ENCODE measurements at places on chromosomes 12 and 14.

DNA sequence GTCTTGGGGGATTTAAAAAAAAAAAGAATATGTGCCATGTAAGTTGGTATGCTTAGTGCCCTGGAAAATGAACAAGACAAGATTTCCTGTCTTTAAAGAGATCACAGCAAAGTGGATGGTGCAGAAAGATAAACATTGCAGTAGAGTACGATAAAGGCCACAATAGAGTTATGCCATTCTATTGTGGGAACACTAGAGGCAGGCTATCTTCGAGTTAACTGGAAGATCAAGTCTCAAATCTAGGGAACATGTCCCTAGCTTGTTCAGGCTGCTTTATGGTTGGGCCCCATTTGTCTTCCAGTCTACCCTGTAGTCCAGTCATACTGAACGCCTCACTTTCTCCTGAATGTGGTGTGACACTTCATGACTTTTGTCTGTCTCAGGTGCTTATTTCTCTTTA lies 18.7 kb upstream of the CCT2 start:
- no peak for DNase-seq

DNA sequence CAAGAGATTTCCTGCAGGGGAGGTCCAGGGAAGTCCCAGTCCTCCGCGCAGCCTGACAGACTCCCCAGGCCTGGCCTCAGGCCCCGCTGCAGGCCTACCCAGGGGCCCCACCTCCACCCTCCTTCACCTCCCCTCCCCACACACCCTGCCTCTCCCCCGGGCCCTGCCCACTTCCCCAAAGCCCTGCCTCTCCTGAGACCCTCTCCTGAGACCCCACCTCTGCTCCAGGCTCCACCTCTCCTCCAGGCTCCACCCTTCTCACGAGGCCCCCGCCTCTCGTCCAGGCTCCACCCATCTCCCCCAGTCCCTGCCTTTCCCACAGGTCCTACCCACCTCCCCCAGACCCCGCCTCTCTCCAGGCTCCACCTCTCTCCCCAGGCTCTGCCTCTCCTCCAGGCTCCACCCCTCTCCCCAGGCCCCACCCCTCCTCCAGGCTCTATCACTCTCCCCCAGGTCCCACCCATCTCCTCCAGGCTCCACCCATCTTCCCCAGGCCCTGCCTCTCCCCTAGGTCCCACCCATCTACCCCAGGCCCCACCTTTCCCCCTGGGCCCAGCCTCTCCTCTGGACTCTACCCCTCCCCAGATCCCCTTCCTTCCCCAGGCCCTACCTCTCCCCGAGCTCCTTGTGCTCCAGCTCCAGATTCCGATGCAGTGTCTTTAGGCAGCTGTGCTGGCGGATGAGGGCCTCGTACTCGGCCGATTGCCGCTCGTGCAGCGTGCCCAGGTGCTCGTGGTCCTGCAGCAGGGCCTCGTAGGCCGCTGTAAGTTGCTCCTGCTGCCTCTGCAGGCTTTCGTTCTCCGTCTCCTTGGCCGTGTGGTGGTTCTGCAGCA lies 58.8 kb upstream of the GPR68 start:
- no peak for DNase-seq

GRCh38 chr14:101077481-101078074 lies 174.1 kb upstream of the RTL1 start:
- no peak for DNase-seq

- DNase-seq: no peak
Measured at GRCh38 chr14:102752239-102752847, 24.9 kb upstream of the TRAF3 start.

- DNase-seq: no peak
Measured at GRCh38 chr12:10155966-10156365, 16.0 kb downstream of the OLR1 start.

GRCh38 chr14:64089920-64090319 lies 204.3 kb downstream of the ESR2 start:
- no peak for DNase-seq

GRCh38 chr14:65370801-65371248 lies 41.7 kb upstream of the FUT8 start:
- no peak for DNase-seq

- DNase-seq: no peak
Measured at GRCh38 chr12:6329703-6330064, 12.2 kb downstream of the TNFRSF1A start.

DNA sequence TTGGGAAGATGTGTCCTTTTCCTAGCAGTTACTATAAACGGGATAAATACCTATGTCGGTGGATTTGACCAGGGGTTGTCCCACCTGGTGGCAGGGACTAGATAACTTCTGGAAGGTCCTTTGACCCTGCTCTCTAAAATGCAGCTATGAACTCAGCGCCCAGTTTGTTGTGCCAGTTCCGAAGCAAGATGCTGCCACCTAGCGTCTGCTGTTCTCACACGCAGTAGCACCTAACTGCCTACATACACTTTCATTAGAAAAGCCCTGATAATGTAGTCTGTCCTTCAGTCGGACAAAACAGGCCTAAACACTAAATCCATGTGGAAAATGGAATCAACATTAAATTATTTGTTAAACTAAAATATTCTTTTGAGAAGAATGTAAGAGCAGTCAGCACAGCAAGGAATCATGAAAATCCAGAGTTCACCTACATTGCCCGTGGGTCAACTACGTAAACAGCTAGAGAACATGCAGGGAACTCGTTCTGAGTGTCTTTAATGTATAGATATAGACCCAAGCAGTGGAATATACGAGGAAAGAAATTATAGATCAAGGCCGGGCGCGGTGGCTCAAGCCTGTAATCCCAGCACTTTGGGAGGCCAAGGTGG lies 51.1 kb upstream of the CRACR2A start:
- DNase-seq: peak; percentile 48

GRCh38 chr14:75978249-75978731 lies 3.5 kb downstream of the TGFB3 start:
- no peak for DNase-seq

DNA sequence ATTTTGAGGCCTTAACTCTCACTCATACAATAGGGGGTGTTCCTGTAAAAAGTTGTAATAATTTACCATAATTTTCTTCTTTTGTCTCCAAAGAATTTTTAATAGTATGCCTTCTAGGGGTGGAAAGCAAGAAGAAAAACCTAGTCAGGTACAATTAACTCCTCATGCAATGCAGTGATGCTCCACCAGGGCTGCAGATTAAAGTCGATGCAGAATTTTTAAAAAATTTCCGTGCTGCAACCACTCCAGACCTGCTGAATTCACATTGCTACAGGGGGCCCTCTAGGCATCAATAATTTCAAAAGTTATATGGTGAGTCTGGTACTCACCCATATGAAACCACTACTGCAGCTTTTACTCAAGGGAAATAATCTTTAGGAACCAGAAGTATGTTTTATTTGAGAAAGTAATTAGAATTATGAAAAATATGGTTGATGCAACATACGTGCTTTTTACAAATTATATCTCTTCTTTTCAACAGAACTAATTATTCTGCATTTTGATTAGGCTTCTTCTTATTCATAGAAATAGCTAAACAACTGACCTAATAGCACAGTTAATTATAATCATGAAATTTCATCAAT lies 353.2 kb downstream of the BCAT1 start:
- DNase-seq: no peak

DNA sequence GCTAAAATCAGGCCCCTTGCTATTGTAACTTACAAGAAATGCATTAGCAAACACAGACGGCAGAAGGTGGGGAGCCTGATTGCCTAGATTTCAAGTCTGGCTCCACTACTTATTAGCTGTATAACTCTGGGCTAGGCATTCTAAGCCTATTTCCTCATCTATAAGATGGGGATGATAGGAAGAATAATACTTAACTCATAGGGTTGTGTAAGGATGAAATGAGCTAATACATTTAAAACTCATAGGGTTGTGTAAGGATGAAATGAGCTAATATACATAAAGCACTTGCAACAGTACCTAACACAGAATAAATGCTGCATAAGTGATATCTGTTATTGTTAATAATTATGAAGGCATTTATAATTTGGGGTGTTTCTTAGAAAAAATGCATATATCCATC lies 60.1 kb upstream of the DIO2 start:
- no peak for DNase-seq

DNA sequence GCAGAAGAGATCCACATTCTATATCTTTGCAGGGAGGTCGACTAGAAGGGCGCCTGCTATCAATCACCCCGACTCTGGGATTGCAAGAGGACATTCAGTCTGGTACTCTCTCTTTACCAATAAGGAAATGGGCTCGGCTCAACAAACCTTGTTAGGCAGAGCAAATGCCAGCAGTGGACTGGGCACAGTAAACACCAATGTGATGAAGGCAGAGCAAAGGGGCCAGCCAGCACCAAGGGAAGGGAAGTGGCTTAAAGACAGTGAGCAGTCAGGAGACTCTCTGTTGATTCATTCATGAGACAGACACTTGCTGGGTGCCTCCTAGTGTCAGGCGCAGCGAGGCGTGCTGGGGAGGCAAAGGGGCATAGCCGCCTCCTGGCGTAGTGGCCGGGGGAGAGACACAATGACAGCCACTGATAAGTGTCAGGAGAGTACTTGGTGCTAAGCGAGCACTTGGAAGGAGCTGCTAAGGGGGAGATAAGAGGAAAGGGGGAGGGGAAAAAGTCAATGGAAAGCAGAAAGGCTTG lies 34.1 kb downstream of the TMCC3 start:
- DNase-seq: no peak

DNA sequence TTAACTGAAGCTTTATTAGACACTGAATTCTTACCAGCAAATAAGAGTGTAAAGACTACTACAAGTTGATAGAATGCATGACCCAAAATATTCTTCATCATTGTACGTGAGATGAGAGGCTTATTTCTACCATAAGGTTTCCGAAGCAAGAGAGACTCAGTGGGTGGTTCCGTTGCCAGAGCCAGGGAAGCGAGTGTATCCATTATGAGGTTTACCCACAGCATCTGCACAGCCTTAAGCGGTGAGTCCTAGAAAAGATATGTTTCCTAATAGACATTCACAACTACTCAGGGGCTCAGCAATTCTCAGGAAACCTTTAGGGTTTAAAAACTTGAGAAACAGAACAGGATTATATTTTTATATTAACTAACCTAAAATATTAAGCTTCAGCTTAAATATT lies 77.8 kb upstream of the POC1B start:
- DNase-seq: no peak

- DNase-seq: no peak
Measured at GRCh38 chr12:121456551-121456950, 56.6 kb downstream of the RNF34 start.

GRCh38 chr12:108327621-108328344 lies 11.3 kb downstream of the CMKLR1 start:
- no peak for DNase-seq

GRCh38 chr12:24643120-24644119 lies 305.5 kb downstream of the BCAT1 start:
- DNase-seq: no peak

- DNase-seq: no peak
Measured at GRCh38 chr14:75650253-75651058, 10.2 kb downstream of the ERG28 start.

DNA sequence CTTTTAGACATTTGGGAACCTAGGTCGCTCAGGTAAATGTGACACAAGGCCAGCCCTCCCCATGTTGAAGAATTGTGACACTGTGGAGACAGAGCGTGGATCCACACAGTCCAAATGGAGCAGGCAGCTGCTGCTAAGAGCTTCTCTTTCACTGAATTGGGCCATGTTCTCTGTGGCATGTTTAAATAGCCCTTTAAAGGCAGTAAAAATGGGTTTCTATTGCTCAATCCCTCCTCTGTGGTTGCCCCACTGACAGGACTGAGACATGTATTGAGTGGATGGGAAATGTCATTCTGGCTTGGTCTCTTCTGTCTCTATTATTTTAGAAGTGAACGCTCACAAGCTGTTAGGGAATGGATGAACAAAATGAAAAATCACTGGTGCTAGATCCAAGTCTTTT lies 84.0 kb upstream of the PRICKLE1 start:
- DNase-seq: no peak

- DNase-seq: no peak
Measured at GRCh38 chr14:68897559-68898155, 81.4 kb downstream of the ACTN1 start.

DNA sequence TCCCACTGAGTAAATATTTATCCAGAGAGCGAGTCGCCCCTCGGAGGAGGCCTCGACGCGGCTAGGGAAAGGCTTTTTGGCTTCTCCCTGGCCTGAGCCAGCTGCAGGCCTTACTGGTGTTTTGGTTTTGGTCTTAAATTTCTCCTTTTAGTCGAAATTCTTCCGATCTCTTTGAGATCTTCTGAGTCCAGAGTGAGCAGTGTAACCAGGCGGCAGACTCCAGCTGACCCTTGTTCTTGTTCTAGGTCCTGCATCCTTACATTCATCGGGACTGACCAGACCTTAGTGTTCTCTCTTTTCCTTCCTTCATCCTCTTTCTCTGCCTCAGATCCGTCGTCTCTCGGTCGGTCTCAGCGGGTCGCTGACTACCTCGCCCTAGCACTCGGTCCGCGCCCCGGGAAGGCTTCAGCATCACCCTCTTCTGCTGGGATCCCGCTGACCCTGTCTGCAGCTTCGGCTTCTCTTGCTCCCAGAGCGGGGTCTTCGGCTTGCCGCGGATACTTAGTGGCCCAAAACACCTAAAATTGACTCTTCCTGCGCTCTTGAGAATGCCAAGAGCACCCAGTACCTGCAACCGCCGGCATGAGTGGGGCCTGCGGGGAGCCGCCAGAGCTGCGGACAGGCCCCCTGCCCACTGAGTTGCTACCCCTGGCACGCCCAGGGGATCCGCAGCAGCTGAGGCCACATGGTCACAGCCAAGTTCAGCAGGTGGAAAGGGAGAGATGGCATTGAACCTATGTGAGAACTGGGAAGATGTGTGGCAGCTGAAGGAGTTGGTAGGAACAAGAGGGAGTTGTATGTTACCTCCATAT lies 2.4 kb upstream of the PAX9 start:
- DNase-seq: no peak

DNA sequence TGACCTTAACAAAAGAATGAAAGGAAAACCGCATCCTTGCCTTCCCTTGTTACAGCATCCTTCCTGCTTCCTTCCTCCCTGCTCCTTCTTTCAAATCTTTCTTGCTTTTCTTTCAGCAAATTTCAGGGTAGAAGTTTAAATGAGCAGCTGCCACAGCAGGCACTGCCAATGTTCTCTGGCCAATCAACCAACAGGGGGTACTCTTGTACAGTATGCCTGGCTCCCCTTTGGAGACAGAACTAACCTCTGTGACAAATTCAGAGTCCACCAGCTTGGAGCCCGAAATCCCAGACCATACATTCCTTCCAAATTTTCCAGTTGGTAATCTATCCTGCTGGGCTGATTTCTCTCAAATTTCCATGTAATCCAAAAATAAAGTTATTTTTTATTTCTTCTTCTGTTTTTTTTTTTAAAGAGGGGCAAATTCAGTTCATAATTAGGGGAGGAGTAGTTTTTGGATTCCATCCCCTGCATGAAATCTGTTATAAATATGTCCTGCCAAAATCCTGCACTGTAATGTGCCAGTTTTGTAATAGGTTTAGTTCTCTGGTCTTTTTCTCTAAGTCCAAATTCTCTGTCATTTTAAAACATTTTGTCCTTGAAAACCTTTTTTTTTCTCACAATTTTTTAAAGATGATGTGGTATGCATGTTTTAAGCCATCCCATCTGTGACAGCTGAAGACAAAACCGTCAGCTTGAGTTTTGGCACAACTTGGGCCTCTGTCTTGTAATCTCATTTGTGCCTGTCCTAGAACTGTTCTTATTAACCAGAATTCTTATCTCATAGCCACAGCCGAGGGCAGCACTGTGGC lies 610.0 kb upstream of the LMO3 start:
- no peak for DNase-seq

GRCh38 chr14:77158882-77159255 lies 17.3 kb upstream of the ZDHHC22 start:
- DNase-seq: no peak

Data from activated CD4-positive, alpha-beta T cell treated with anti-CD3 and anti-CD28 coated beads for 1 hour (primary cell).